NCI-H69 (cell line): ENCODE measurements at places on chromosomes 2 and 18.

DNA sequence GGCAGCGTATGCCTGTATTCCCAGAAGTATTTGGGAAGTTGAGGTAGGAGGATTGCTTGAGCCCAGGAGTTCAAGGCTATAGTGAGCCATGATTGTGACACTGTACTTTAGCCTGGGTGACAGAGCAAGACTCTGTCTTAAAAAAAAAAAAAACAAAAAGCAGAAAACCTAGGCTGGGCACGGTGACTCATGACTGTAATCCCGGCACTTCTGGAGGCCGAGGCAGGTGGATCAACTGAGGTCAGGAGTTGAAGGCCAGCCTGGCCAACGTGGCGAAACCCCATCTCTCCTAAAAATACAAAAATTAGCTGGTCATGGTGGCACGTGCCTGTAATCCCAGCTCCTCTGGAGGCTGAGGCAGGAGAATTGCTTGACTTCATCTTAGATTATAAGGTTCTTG, 46.4 kb downstream of the MTA3 start:
- no peak for DNase-seq

DNA sequence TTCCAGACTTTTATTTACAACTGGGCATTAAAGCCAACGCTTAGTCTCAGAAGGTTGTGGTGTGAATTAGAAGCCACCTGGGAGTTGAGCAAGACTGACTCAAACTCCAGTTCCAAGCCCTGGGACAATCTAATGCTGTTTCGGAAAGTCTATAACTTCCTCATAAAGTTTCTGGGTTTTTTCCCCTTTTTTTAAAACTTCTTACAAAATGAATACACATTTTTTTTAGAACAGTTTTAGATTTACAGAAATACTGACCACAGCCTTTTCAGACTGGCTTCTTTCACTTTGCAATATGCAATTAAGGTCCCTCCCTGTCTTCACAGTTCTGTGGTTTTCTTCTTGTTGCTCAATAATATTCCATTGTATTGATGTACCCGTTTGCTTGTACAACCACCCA, 115.9 kb upstream of the TWIST2 start:
- DNase-seq, result no peak

- DNase-seq, result no peak
Observed at GRCh38 chr2:234156326-234156725, 105.8 kb downstream of the SPP2 start.

DNA sequence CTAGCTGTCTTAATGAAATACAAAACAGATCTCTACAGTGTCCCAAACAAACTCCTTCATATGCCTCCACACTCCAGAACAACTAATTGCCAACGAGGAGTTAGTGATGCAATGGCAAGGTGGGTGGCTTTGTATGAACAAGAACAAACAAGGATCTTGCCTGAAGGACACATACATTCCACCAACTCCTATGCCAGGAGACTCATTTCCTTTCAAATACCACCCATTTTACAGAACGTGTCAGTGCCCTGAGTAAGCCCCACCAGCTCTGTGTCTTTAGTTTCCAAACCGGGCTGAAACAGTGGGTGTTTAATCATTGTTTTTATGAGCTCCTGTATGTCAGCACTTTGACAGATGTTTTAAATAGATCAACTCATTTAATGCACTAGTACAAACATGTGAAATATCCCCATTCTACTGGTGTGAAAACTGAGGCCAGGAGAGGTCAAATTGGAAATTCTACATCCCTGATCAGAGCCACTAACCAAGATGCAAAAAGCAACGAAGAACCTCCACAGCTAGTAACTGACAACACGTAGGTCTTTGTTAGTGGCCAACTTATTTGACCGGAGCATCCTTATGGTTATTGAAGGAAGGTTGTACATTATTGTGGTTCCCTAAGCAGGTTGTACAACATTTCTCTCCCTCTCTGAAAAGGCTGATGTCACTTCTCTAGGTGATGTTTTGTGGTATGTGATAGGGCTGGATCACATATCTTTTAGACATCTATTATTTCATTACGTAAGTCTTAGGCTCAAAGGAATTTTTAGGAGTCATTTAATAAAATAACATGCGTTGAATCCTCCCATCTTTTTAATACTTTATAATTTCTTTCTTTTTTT, 534.9 kb upstream of the TNP1 start:
- DNase-seq, result no peak
